Mucosa of gallbladder (tissue), 1 donor: ENCODE measurements at places on chromosomes 6 and 20. TPM values are rescaled to one million over a fixed set of nuclear protein-coding genes. Genes with fewer than 3 reads are reported as not detected.

The IPCEF1 gene
- 3.3 TPM for total RNA-seq

The GPLD1 gene
- total RNA-seq, result 2.3 TPM

The SLCO4A1 gene
- total RNA-seq, result 5.9 TPM

The TCEA2 gene
- total RNA-seq, result 64.2 TPM

GRCh38 chr6:134307870-134308269 lies 10.0 kb downstream of the SGK1 start:
- no peak for DNase-seq

GRCh38 chr20:50111120-50111828 lies 1.7 kb downstream of the UBE2V1 start:
- DNase-seq, result no peak

GRCh38 chr6:37059344-37060194 lies 54.1 kb downstream of the FGD2 start:
- DNase-seq, result peak; percentile 50

- no peak for DNase-seq
Observed at GRCh38 chr20:61719691-61720347, 345.9 kb downstream of the TAF4 start.

DNA sequence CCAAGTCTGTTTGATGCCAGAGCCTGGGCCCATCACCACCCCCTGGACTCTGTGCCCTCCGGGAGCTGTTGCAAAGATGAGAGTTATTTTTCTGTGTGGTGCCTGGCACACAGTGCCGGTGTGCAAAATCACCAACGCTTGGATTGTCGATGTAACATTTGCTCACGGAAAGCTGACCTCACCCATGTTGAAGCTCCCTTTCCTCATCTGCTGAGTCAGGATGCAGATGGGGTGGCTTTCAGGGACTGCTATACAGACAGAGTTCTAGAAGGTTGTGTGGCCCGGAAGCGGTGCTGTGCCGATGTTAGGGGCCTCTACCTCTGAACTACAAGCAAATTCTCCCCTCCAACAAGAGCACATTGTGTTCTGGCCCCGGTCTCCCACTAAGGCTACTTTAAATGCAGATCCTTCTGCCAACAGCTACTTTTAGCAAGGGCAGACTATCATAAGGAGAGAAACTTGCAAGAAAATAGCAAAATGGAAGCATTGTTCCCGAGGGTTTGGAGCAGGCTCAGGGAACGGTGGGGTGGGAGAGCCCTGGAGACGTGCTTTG lies 34.0 kb downstream of the EYA2 start:
- DNase-seq, result no peak

- DNase-seq, result no peak
Observed at GRCh38 chr6:150683320-150683719, 83.6 kb downstream of the PLEKHG1 start.

GRCh38 chr6:32964776-32965175 lies 3.6 kb upstream of the BRD2 start:
- no peak for DNase-seq

GRCh38 chr20:29689411-29690225 lies 1567.8 kb upstream of the DEFB115 start:
- no peak for DNase-seq

DNA sequence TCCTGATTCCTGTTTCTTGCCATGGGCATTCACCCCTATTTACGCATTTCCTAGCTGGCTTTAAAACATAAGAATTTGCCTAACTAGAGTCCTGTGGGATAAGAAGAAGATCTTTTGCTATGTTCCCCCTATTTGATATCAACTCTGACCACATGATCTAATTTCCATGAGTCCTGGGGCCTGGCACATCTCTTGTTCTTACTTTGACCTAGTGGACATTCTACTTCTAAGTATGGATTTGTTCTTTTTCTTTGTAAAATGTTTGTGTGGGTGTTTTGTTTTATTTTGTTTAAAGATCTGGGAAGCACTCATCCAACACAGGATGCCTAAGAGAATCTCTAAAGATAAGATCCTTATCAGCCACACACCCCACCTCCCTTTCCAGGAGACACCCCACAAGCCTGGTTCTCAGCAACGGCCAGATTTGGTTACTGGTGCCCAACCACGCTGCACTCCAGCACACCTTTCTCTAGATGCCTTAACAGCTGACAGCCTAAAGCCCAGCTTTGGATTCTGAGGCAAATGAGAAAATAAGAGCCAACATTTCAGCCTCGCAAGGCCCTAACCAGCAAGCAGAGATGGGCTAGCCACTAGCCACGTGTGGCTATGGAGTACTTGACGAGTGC lies 74.7 kb downstream of the SLC23A2 start:
- DNase-seq, result no peak

DNA sequence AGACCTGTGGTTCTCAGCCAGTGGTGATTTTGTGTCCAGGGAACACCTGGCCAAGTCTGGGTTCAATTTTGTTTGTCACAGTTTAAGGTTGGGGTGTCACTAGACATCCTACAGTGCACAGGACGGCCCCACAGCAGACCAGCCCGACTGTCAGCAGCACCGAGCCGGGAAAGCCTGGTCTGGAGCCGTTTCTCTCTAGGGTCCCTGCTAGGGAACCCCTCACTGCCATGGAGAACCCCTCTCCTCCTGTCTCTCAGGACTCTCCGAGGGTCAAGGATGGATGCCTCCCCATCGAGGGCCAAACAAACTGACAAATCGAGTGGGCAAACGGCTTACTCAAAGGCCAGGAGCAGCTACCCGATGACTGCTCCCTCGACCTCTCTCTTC lies 15.8 kb upstream of the STX16 start:
- no peak for DNase-seq

GRCh38 chr6:45880676-45881075 lies 135.0 kb downstream of the CLIC5 start:
- no peak for DNase-seq

- no peak for DNase-seq
Observed at GRCh38 chr6:112241820-112242429, 12.4 kb downstream of the LAMA4 start.

- DNase-seq, result no peak
Observed at GRCh38 chr6:5619249-5619648, 357.9 kb downstream of the FARS2 start.
